ENCODE measurements at places on chromosomes 11 and 22.

- peak; percentile 61 for DNase-seq
Observed at GRCh38 chr11:2752204-2752770, 52.5 kb upstream of the KCNQ1OT1 start.

DNA sequence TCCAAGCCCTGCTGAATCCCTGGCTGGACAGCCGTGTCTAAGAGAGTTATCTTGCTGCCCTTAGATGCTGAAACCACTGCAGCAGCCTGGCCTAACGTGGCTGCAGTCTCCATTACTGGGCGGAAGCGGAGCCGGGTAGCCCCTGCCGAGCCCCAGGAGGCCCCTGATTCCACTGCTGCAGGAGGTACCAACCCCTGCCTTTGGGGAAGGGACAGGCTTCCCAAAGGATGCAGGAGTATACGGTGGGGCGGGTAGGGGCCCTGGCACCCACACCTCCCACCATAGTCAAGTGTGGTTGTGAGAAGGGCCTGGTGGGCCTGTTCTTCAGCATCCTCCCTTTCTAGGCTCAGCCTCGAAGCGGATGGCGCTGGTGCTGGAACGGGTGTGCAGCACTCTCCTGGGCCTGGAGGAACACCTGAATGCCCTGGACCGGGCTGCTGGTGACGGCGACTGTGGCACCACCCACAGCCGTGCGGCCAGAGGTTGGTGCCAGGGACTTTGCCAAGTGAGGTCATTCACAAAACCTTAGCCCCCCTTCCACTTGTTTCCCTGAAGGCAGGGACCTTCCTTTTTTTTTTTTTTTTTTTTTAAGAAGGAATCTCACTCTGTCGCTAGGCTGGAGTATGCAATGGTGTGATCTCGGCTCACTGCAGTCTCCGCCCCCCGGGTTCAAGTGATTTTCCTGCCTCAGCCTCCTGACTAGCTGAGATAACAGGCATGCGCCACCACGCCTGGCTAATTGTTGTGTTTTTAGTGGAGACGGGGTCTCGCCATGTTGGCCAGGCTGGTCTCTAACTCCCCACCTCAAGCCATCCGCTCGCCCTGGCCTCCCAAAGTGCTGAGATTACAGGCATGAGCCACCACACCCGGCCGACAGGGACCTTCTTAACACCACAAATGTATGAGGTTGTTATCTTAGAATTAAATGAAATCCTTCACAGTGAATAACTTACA, 11.0 kb downstream of the TKFC start:
- DNase-seq = no peak

DNA sequence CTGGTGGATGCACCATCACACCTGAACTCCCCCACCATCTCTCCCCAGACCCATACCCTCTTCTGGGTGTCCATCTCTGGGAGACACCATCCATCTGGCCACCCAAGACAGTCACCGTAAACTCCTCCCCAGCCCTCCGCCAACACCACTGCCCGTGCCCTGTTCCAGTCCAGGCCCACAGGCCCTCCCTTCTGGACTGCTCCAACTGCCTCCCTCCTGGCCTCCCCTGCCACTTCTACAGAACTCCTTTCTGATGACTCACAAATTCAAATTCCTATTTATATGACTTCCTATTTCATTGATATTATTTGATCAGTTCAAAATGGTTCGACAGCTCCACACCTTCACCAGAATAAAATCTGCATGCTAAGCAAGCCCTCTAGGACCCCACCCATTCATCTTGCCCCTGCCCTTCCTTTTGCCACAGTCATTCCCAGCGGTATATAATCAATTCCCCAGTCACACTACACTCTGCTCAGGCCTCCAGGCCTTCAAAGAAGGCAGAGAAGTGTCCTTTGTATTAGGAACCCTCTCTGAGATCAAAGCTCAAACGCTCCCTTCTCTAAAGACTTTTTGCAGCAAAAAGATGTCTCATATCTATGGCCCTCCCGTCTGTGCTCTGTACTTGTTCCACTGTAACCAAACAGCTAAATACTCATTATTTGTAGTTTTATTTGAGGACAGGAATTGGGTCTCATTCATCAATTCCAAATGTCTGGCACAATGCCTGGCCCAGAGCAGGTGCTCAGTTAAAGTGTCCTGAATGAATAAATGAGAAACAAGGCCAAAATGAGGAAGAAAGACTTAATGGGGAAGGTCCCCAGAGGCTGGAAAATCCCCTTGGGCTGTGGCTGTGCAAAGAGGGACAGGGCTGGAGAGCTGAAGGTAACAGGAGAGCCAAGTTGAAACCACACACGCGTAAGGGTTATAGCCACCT, 29.0 kb downstream of the MYH9 start:
- no peak for DNase-seq

DNA sequence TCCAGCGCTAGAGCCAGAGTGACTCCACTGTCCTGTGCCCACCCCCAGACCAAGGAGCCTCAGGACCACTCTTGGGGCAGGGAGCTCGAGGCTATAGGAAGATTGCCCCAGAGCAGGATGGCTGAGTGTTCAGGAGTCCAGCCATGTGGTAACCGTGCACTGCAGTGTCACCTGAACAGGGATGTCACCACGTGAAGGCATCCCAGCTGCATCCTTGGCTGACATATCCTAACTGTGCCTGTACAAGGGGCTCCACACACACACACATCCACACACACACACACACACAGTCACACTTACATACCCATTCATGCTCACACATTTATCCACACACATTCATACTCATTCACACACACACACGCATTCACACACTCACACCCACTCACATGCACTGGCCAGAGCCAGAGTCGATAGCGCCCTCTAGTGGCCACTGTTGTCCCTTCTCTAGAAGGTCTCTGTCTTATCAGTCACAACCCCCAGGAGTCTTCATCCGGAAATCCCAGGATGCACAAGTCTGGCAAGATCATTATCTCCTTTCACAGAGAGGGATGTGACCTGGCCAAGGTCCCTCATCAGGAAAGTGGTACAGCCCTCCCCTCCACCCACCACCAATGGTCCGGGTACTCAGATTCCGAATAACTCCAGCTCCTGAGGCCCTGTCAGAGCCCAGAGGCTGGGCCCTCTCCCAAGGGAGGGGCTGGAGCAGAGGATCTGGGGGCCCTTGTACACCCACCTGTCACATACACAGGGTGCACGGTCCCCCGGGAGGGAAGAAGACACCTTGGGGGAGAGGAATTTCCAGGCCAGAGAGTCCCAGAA, 55.1 kb downstream of the IGLL5 start:
- peak; percentile 58 for DNase-seq

DNA sequence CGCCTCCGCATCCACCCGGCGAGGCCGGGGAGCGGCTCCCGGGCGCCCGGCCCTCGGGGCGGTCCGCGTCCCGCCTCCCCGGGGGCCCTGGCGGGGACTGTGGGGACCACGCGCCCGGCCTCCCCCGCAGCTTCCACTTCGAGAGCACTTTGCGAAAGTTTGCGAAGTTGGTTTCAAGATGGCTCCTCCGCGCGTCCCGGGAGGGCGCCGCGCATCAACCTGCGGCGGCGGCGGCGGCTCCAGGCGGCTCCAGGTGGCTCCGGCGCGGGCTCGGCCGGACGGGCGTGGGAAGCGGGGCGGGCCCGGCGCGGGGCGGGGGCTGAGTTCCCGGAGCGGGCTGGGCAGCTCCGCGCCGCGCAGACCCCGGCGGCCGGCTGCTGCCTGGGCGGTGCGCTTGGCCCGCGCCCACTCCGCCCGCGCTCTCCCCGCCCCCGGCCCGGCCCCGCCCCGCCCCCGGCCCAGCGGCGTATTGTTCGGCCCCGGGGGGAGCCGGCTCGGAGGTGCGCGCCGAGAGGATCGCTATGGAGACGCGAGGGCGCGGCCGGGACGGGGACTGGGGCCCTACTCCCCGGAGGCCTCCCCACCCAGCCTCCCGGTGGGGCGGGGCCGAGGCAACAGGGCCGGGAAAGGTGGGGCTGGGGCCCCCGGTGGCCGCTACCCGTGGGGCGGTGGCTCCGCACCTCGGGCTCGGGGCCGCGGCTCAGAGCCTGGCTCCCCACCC, at the start of gene CELSR1:
Gene CELSR1 (minus strand): TSS at position 396 of the 721 bp plus-strand sequence. CDS start 450 bp downstream, outside the sequence.
- DNase-seq = no peak

DNA sequence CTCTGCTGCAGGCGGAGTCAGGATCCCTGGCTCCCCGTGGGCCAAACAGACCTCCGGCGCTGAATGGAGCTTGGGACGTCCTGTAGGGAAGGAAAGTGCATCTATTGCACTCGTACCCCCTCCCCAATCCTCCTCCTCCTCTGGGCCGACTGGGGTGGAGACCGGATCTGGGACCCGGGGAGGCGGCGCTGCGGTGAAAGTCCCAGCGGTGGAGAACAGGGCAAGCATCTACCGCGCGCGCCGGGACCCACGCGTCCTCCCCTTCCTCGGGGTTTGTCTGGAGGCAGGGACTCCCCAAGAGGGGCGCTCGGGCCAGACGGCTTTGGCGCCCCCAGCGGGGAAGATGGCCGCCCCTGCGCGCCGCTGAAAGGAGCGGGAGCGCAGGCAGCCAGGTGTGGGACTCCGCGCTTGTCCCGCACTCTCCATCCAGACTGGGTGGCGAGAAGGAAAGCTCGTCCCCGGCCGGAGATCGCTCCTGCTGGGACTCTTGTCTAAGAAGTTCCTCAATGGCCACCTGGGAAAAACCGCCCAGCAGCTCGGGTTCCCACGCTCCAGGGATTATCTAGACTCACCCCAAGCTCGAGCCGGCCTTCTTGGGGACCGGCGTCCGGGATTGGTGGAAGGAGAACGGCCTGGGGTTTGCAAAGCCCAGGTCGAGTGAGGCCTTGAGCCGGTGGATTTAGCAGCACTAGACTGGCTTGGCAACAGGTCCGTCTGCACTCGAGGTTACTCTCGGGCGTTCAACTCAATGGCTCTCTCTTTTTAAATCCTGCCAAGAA, 718 bp downstream of the FADS2 start:
- DNase-seq = peak; percentile 24

- DNase-seq = peak; percentile 12
Observed at GRCh38 chr11:24754406-24754805, 257.6 kb downstream of the LUZP2 start.

DNA sequence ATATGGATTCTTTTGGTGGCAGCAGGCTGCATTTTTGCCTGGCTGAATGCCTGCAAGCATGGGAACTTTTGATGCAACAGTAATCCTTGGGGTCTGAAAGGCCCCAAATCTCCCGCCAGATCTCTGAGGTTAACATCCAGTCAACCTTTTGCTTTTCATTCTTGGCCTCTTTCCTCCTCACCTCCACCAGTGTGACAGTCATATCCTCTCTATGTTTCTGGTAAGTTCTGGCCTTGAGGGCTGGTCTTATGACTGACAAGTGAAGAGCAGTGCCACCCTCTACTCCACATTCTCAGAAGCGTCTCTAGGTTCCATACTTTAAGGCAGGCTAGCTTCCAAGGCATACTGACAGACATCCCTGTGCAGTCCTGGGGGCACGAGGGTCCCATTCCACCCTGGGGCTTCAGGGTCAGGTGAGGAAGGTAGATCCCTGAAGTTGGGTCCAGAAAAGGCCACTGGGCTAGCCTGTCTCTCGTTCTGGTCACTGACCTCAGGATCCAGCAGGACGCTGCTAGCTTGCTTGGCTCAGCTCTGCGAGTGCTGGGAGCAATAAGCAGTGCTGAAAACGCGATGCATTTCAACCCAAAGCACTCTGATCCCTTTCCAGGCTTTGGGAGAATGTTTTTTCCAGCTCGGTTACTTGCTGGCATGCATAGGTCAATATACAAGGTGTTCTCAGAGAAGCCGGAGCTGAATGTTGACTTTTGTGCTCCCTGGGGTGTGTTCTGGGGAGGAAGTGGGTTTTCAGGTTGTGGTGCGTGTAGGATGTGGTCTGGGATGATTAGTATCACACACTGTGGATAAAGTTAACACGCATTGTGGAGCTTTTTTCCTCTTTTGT, 75.2 kb downstream of the PTPRJ start:
- no peak for DNase-seq

DNA sequence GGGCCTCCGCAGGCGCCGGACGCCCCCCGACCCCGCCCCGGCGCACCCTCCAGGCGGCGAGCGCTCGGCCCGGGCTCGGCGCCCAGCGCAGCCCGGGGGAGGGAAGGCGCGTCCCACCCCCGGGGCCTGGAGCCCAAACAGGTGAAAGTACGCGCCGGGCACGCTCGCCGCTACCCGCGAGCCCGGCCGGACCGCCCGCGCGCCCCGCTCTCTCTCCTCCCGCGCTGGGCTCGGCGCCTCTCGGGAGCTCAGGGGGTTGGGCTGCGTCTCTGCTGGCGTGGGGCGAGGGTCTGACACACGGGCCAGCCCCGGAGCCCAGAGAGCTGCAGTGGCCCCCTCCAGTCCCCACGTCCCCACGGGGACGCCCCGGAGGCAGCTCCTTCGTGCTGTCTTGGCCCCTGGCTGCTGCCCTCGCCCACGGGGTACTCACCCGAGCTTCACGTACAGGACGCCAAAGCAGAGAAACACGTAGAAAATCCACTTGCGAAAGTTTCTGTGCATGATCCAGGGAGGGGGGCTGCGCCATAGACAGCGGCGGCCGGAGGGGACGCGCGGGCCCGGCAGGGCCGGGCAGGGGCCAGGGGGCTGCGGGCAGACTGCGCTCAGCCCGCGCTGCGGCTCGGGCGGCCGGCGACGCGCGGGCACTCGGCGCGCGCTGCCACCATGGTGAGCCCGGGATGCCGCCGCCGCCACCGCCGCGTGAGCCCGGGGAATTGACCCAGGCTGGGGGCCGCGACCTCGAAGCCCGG, 534 bp downstream of the WNT7B start:
- no peak for DNase-seq

DNA sequence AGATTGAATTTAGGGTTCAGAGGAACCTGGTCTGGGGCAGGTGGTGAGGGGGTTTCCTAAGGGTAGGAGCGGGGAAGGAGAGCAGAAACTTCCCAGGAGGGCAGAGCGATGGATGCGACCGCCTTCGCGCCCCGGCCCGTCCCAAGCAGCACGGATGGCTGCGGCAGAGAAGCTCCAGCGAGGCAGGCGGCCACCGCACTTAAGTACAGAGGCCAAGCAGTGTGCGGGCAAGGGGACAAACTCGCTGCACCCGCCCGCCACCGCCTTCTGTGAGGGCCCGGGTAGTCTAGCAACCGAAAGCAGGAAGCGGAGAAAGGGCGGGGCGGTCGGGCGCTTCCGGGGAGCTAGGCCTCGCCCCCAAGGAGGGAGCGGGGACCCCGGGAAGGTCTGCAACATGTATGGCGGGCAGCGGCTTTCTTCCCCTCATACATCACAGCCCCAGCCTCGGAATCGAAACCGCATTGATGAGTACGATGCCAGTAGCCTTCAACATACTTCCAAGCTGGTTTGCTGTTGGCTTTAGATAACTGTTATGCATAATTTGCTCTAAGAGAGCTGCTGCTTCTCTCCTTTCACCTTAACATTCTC, at the start of gene AGBL2:
Gene AGBL2 (minus strand): TSS at position 288 of the 588 bp plus-strand sequence. CDS start 719 bp downstream, outside the sequence.
- peak; percentile 67 for DNase-seq

Measured in fibroblast of skin of abdomen (primary cell).